ENCODE measurements at places on chromosomes 3 and 15.

GRCh38 chr3:9863058-9863772, 16.8 kb downstream of the CIDEC start:
- DNase-seq: no peak

- DNase-seq: peak; percentile 100
Measured at GRCh38 chr15:85667491-85668424, 127.0 kb downstream of the KLHL25 start.

DNA sequence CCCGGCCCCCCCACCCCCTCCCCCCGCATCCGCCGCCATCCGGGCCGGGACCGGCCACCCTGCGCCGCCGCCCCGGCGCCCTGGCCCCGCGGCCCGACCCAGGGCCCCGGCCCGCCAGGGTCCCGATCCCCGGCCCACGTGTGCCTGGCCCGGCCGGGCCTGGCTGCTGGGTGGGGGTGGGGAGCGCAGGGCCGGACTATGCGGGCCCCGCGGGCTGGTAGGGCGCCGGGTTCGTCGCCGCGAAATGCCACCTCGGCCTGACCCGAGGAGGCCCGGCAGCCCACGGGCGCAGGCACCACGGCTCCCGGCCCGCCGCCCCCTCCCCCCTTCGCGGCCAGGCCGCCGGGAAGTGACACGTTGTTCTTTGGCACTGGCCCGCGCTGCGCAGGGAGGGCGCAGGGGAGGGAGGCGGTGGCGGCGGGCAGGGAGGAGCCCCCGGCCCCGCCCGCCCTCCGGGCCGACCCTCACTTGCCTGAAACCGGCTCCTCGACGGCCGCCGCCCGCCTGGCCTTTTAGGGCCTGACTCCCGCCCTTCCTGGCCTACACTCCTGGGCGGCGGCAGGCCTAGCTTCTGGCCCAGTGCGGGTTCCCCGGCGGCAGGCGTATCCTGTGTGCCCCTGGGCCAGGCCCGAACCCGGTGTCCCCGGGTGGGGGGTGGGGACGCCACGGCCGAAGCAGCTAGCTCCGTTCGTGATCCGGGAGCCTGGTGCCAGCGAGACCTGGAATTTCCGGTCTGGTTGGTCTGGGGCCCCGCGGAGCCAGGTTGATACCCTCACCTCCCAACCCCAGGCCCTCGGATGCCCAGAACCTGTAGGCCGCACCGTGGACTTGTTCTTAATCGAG, 515 bp downstream of the EIF4G1 start:
- peak; percentile 64 for DNase-seq

GRCh38 chr3:101100361-101101009, 107.3 kb upstream of the ABI3BP start:
- DNase-seq: no peak

- peak; percentile 99 for DNase-seq
Measured at GRCh38 chr15:51971375-51972133, at the start of gene LEO1. Gene LEO1 (minus strand): TSS chr15:51971778. CDS start chr15:51971745, 33 bp downstream.

DNA sequence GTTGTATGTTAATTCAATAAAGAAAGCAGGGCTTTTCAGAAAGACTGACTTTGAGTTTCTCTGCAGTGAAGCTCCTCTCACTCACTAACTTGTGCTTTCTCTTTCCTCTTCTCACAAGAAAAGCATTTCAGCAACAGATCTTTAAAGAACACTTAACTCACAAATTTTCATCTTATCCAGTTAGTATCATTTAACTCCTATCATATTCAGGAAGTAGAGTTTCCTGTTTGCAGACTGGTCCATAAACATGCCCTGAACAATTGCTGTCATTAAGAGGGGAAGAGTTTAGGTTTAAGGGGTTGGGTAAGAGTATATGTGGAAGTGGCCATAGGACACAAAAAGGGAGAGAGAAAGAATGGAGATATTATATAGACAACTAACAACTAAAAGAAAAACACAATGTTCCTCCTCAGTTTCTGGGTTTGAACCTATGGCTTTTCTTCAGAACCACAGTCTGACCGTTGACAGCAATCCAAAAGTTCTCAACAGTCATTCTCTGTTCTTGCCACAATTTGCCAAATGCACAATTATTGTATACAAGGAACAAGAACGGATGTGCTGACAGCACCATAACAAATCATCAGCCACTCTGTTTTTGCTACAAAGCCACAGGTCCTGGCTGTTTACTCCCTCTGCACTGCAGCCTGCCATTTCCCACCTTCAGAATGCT, 63.9 kb downstream of the CHAC1 start:
- DNase-seq: no peak

GRCh38 chr15:75776065-75776423, 63.4 kb upstream of the CSPG4 start:
- DNase-seq: no peak
